ENCODE measurements at places on chromosomes 5 and 9.

- no peak for DNase-seq
Observed at GRCh38 chr9:112505086-112505485, 18.5 kb downstream of the KIAA1958 start.

- DNase-seq, result no peak
Observed at GRCh38 chr5:126562823-126563222, 32.2 kb downstream of the ALDH7A1 start.

DNA sequence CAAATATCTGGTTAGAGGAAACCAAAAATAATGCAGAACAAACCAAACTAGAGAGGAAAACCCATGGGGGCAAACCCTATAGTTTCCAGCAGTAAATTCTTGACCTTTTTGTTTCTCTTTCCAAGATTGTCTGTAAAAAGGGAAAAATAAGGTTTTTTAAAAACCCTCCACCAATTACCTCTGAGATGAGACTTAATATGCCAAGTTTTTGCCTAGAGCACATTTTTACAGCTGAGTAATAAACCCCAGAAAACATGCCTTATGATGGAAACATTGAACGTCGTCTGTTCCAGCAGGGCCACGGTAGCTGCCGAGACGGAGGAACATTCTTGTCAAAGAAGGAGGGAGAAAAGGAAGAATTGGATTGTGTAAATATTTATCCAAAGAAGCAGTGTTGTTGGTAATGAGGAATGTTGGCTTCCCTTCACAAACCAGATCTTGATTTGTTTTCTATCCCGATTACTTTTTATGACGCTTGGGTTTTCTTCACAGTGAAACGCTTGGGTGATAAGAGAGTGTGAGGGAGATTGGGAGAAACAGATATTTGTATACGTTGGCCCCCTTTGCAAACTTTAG, 17.3 kb upstream of the MSX2 start:
- DNase-seq, result no peak

DNA sequence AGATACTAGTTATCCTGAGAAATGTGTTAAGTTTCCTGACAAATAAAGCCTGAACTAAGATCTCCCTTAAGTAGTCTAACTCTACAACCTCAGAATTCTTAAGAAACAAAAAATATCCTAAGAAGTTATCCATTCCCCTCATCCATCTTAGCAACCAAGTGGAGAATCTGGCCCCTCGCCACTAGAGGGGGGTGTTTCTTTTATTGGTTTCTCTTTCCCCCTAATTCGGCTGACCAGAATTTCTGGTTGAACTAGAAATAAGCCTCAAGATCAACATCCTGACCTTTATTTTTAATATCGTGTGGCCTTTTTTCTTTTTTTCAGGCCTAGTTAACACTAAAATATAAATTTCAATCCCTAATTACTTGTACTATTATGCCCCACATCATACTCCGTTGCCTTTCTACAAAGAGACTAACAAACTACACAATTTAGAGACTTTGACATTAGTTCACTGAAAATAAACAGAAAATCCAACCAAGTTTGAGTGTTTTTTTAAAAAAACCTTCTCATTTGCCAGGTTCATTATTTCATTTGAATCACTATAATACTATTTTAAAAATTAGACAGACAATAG, 14.3 kb upstream of the NR4A3 start:
- no peak for DNase-seq

DNA sequence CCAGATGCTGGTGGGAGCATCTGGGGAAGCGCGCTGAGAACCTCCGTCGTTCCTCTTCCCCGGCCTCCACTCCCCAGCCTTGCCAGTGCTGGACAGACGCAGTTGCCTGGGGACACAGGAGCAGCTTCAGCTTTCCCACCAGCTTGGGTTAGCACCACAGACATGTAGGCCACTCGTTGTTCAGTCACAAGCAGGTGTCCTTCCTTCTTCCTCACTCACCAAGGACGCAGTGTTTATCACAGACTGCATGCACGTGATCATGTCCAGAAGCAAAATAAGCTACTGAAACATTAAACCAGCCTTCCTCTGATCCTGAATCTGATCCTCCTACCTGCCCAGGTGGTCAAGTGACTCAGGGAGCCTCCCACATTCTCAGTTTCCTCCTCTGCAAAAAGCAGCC, 232.9 kb downstream of the SYK start:
- DNase-seq, result no peak

DNA sequence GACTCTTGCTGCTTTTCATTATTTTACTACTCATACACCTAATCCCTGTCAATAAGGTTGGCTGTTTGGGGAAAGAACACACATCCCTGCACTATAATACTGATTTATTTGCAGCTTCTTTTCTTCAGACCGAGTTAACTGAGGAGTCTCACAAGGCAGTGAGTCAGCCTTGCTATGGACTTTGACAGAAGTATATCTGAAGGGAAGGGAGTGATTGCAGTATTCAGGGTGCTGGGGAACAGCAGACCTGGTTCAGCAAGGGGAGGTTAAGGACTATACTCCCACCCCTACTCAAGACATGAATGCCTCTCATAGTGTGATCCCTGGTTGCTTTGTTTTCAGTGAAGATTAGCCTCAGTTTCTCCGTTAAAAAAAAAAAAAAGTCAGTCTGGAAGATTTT, 99.8 kb downstream of the TLE4 start:
- no peak for DNase-seq

DNA sequence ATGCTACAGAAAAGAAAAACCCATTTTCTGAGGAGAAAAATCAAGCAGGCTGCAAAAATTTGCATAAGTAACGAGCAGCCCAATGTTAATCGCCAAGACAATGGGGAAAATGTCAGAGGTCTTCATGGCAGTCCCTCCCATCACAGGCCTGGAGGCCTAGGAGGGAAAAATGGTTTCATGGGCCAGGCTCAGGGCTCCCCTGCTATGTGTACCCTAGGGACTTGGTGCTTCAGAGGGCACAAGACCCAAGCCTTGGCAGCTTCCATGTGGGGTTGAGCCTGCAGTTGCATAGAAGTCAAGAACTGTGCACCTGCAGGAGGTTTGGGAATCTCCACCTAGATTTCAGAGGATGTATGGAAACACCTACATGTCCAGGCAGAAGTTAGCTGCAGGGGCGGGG, 10.4 kb downstream of the CAAP1 start:
- DNase-seq, result no peak

GRCh38 chr5:167250996-167251395, 1040.4 kb upstream of the WWC1 start:
- no peak for DNase-seq

DNA sequence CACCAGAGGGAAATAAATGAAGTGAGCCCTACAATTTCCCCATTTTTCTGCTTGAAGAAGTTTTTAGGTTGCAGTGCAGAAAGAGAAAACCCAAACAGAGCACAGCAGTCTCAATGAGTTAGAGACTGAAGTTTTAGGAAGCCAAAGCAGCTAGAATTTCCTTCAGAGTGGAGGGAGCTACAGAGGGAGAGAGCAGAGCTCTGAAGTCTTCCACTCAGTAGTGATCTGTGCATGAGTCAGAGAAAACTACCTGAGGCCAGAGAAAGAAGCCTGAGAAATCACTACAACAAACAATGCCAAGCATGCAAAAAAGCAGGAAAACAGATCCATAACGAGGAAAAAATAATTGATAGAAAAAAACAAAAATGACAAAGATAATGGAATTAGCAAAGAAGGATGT, 17.9 kb upstream of the NDUFB6 start:
- DNase-seq, result no peak

DNA sequence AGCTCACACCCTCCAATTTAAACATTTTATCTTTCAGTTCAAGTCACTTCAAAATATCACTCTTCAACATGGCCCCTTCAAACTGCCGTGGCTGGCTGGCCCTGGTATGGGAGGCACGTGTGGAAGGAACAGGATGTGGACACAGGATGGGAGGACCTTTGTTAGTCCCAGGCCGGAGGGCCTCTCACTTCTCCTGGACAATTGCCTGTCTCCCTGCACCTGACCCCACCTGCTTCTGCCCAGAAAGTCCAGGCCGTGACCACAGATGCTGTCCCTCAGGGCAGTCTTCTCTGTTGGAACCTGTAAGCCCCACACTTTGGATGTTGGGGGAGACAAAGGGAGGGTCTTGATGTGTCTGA, 19.4 kb downstream of the AMBP start:
- no peak for DNase-seq

DNA sequence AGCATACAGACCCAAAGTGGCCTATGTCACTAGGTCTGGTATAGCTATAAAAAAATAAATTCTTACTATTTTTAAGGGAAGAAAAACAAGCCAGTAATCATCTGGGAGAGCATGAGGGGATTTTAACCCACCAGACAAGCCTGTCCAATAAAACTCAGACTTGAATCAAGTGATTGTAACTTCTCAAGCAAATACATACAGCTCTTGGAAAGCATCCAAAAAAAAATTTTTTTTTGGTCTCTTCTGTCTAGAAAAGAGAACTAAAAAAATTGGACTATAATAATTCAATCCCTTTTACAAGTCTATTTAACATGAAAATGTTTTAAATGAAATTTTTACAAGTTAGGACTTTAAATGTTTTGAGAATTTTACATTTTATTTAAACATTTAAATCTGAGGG, 61.7 kb downstream of the FBXL17 start:
- DNase-seq, result no peak

DNA sequence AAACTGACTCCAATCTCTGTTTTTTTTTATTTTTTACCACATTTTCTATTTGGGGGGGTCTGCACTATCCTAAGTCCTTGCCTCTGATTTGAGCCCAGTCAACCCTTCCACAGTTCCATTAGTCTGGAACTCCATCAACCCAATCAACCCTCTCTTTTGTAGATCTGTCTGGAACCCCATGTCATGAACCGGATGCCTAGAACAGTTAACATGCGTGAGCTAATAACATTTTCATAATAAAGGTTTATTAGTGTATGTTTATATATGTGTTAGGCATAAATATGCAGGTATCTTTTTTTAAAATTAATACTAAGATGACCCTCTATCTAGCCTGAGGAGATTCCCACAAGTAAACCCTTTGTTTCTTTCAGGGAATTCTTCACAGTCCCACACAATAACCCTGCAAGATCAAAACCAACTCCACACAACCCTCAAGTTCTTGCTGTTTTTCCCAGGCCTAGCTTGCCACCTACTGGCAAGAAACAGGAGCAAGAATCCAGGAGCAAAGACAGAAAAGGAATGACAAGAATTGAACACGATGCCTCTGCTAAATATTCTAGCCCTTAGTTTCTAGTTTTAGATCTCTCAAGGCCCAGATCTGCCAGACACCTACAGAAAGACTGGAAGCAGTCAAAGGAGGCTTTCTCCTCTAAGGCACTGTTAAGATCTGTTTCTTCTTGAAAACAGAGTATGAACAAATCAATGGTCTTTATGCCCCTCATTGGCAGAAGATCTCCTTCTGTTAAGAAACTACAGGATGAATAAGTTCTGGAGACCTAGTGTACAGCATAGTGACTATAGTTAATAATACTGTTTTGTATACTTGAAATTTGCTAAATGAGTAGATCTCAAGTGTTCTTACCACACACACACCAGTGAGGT, 100.4 kb downstream of the TRIM36 start:
- no peak for DNase-seq

- no peak for DNase-seq
Observed at GRCh38 chr5:90802474-90803317, 244.1 kb downstream of the ADGRV1 start.

DNA sequence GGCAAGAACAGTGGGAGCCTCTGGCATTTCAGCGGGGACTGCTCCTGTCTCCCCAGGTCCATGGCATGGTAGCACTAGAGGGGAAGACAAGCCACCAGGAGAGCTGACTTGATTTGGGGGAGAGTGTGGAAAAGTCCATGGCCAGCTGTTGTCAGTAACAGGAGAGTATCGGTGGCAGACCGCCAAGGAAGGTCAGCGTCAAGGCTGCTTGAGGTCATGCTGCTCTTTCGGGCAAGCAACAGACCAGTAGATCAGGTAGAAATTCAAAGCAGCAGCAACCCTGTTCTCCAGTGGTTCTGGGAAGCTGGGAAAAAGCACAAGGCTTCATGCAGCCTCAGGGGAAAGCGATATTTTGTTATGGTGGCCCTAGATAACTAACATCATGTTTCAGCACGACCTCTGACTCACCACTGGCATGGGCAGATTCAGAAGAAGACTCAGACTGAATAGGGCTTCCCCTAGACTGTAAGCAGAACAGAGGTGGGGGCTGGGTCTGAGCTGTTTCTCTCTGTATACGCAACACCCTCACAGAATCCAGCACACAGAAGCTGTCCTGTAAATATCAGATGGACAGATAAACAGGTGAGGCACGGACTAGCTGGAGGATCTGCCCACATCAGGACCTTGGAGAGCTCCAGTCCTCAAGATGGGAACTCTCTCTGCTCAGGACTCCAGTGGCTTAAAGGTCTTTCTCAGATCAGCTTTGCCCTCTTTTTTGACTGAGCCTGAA, 35.2 kb upstream of the PLEKHG4B start:
- DNase-seq, result peak; percentile 12

GRCh38 chr5:119583684-119584083, 45.7 kb upstream of the FAM170A start:
- DNase-seq, result no peak

GRCh38 chr5:178529080-178529479, 61.1 kb downstream of the COL23A1 start:
- no peak for DNase-seq

DNA sequence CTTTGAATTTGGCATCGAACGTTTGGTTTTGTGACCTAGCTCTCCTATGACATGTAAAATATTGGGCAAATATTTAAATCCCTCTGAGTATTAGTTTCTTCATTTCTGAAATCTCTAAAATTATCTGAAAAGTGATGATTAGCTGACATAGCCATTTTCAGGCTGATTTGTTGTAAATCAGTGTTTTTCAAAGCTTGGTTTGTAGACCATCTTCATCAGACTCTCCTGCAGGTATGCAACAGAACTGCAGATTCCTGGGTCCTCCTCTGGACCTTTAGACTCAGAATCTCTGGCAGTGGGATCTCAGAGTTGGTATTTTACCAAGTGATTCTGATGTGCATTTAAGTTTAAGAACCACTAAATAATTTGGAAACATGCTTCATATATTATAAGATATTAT, 38.9 kb upstream of the NMUR2 start:
- no peak for DNase-seq

DNA sequence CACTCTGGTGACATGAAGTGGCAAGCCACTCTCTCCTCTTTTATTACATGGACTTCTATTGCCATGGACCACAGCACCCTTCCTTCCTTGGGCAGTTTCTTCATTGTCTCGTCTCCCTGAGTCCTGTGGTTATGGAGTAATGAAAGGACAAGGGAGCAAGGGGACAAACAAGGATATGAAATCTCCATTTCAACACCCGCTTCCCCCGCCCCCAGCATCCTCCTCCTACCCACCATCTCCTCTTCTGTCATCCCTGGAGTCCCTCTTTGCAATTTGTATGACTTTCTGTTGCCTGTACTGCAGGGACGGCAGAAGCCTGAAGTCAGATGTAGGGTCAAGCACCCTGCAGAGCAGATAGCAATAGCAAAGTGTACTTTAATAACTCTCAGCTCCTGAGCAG, 300.7 kb upstream of the CLINT1 start:
- no peak for DNase-seq

- no peak for DNase-seq
Observed at GRCh38 chr5:126284977-126285696, 138.1 kb upstream of the GRAMD2B start.

GRCh38 chr9:6782981-6783380, 25.2 kb downstream of the KDM4C start:
- DNase-seq, result no peak

- no peak for DNase-seq
Observed at GRCh38 chr9:134379831-134380365, 53.6 kb downstream of the RXRA start.
